M059J (cell line): ENCODE measurements at places on chromosomes 7 and 10.

DNA sequence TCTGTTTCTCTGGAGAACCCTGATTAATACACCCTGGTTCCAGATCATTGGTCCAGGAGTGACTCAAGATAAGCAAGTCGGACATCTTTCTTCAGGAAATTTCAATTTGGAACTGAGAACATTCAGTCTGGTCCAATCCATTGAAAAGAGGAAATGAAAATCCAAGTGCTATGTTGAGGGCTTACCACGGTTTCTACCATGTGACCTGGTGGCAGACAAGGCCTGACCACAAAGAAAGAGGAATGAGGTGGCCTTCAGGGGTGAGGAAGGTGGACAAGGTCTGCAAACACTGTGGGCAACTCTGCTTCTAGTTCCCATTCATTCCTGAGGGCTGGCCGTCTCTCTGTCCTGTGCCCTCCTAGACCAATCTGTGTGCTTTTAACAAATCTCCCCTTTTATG, 149.2 kb upstream of the GHITM start:
- DNase-seq: no peak

DNA sequence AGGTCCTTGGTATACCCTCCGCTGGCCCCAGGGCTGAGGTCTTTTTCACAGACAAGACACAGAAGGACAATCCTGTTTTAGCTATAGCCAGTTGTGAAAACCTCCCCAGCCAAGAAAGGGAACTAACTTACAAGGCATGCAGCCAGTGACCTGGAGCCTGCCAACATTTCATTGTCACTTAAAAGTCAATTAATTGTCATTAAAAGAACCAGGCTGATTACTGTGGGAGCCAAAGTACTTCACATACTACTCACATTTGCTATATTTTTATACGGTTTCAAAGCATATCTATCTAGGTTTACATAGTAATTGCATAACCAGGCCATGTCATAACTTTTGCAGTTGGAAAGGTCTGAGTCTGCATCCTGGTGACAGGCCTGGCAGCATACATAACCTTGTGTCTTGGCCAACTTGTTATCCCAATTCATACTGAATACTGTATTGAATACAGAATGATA, 31.1 kb downstream of the NRBF2 start:
- DNase-seq: no peak

- no peak for DNase-seq
Measured at GRCh38 chr10:86535132-86535882, 13.7 kb upstream of the WAPL start.

- DNase-seq: no peak
Measured at GRCh38 chr10:22489975-22490374, 144.7 kb downstream of the SPAG6 start.

DNA sequence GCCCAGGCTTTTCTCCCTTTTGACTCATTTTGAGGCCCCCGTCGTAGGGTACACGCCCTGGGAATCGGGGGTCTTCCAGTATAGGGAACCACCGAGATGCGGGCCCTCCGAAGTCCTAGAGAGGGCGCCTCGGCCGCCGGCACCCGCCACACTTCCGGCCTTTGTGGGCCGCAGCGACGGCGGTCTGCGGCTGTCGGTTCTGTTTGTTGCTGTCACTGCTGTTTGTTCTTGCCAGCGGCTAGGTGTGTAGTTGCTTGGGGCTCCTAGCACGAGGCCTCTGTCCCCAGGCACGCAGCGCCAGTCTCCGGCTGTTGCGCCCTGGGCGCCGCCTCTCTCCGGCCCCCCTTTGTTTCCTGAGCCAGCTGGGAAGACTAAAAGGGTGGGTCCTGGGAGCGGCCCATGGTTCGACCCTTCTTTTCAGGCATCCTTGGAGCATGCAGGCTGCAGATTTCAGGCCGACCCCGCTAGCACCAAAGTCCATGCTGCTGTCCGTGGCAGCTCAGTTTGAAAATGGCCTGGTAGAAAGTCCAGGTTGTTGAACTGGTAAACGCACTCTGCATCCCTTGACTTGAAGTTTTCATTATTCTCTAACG, 17.8 kb upstream of the ZKSCAN1 start:
- no peak for DNase-seq

GRCh38 chr7:17600340-17600752, 301.9 kb downstream of the AHR start:
- DNase-seq: peak; percentile 98

DNA sequence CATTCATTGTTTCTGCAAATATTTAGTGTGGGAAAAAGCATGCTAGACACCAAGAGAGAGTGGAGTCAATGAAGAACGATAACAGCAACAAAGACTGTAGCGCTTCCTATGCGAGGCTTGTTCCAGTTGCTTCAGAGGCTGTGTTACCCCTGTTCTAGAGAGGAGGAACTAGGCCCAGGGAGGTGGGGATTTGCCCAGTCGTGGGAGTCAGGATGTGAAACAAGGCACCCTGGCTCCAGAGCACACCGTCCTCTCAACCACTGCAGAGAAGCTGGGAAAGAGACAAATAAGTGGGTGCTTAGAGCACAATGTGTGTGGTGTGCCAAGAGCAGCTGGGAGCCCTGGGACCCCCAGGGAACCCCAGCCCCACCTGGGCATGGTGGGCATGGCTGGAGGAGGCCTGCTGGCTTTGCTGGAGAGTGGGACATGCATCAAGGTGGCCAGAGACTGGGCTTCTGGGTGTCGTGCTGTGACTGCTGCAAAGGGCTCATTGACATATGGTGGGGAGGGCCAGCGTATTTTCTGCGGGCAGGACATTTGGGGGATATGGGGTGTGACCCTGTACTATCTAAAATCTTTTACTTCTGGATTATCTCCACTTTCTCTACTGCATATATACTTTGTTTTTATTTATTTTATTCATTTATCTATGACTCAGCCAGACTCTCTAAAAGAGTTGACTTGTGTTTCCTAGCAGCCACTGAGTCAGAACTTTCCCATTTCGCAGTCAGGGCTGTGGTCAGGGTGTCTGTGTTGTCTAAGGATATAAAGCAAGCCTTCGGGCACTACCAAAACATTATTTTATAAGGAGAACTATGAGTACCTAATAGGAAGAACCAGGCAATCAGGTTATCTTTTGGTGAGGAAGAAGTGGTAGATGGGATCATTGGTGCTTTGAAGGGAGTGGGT, 95.4 kb downstream of the TCF7L2 start:
- peak; percentile 97 for DNase-seq

DNA sequence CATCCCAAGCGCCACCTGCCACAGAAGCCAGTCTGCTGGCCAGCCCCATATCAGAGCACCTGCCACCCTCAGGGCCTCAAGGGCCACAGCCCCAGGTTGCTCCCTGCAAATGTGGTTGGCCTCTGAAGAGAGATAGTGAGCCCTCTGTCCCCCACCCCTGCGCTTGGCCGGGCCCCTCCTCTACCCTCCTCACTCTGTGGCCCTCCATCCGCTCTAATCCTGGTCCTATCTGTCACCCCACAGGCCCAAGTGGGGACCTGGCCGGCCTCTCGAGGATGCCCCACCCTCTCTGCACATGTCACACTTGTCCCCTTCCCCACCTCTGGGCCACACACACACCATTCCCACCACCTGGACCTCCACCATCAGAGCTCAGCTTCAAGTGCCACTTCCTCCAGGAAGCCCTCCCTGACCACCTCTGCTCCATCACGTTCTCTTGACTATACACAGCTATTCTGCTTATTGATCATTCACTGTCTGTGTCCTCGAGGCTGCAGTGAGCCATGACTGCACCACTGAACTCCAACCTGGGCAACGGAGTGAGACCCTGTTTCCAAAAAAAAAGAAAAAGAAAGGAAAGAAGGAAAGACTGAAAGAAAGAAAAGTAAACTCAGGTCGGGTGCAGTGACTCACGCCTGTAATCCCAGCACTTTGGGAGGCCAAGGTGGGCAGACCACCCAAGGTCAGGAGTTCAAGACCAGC, 42.4 kb downstream of the TNRC18 start:
- no peak for DNase-seq

GRCh38 chr10:62266611-62267010, 2.0 kb downstream of the RTKN2 start:
- DNase-seq: no peak

DNA sequence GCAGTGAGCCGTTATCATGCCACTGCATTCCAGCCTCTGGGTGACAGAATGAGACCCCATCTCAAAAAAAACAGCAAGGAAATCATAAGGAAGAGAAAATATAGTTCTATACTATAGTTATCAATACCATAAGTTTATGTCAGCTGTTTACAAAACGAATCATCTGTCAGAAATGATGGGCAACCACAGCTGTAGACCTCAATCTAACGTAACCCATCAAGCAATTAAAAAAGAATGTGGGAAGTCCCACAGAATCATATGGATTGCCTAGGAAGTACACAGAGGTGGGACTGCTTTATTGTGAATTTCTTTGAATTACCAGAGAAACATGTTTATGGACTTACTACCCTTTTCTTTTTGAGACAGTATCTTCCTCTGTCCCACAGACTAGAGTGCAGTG, 6.9 kb downstream of the NRBF2 start:
- DNase-seq: no peak

DNA sequence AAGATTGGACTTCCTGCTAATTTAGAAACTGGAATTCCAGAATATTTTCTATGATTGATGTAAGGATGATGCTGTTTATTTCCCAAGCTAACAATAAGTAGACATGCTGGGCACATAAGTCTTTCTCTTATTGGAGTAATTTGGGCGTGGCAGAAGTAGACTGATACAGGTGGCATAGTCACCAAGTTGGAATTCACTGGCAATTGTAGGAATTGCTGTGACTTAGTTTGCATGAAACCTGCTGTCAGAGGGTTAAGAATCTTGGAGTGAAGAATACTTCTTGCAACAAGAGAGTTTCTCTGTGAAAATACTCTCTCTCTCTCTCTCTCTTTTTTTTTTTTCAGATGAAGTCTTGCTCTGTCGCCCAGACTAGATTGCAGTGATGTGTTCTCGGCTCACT, 569.7 kb downstream of the REEP3 start:
- no peak for DNase-seq

GRCh38 chr10:113854761-113855588, 514 bp downstream of the NHLRC2 start:
- peak; percentile 60 for DNase-seq

GRCh38 chr7:39971924-39972323, 21.9 kb downstream of the CDK13 start:
- no peak for DNase-seq

DNA sequence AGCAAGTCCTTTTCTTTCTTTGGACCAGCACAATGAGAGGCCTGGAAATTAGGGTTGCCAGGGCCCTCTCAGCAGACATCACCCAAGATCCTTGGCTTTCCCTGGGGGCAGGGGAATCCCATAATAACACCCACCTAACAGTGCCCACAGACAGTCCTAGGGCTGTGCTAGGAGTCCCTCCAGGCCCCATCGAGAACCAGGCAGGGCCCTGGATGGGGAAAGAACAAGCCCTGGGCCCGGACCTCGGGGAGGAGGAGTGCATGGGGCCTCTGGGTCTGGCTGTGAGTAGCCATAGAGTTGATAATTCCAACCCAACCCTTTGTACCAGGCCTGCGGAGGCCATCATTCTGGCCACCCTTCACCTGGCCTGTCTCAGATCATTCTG, 201.2 kb upstream of the ZMIZ1 start:
- no peak for DNase-seq

GRCh38 chr7:98051118-98051744, 55.4 kb upstream of the LMTK2 start:
- DNase-seq: no peak

GRCh38 chr10:52145636-52146035, 168.4 kb upstream of the DKK1 start:
- no peak for DNase-seq

GRCh38 chr10:3071405-3072198, 4.3 kb downstream of the PFKP start:
- peak; percentile 92 for DNase-seq

- DNase-seq: peak; percentile 73
Measured at GRCh38 chr10:3850999-3851937, 66.3 kb upstream of the KLF6 start.

- no peak for DNase-seq
Measured at GRCh38 chr7:131945957-131946544, 389.6 kb upstream of the PODXL start.

DNA sequence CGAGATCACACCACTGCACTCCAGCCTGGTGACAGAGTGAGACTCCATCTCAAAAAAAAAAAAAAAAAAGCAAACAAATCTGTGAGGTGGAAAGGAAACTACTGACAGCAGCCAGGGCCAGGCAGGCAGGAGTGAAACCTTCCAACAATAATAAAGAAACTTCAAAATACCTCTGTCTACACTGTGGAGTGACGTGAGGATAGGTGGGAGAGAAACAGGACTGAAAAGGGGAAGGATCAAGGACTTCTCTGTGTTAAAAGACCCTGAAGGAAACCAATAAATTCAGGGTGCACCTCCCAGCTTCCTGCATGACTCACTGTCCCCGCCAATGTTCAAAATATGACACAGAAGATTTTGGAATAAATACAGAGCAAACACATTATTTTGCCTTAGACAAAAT, 82.9 kb downstream of the KIAA1549 start:
- peak; percentile 60 for DNase-seq

GRCh38 chr10:127374074-127374680, 174.9 kb upstream of the NPS start:
- DNase-seq: no peak

GRCh38 chr10:96921655-96922054, 89.6 kb downstream of the LCOR start:
- DNase-seq: no peak

DNA sequence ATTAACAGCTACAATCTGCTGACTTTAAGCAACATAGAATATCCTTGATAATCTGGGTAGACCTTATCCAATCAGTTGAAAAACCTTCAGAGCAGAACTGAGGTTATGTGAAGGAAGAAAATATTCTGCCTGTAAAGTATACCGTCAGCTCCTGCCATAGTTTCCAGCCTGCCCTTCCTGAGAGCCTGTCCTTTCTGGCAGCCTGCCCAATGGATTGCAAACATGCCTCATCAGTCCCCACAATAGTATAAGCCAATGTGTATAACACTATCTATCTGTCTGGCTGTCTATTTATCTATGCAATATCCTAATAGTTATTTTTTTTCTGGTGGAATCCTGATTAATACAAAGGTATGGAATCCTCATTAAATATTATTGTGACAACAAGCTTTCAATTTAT, 489.2 kb upstream of the KCND2 start:
- DNase-seq: peak; percentile 1

- no peak for DNase-seq
Measured at GRCh38 chr10:129760003-129760315, 204.1 kb downstream of the EBF3 start.

DNA sequence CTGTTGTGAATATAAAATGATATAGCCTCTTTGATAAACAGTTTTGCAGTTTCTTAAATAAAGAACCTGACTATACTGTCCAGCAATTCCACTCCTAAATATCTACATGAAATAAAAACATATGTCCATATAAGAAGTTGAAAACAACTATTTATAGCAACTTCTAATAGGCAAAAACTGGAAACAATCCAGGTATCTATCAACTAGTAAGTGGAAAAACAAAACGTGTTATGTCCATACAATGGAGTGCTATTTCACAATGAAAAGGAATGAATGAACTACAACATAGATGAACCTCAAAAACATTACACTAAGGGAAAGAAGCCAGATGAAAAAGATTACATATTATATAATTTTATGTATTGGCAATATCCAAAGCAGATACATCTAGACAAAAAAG, 268.9 kb downstream of the CSTF2T start:
- DNase-seq: no peak
